NCI-H226 (cell line): ENCODE measurements at places on chromosomes 11 and 22.

DNA sequence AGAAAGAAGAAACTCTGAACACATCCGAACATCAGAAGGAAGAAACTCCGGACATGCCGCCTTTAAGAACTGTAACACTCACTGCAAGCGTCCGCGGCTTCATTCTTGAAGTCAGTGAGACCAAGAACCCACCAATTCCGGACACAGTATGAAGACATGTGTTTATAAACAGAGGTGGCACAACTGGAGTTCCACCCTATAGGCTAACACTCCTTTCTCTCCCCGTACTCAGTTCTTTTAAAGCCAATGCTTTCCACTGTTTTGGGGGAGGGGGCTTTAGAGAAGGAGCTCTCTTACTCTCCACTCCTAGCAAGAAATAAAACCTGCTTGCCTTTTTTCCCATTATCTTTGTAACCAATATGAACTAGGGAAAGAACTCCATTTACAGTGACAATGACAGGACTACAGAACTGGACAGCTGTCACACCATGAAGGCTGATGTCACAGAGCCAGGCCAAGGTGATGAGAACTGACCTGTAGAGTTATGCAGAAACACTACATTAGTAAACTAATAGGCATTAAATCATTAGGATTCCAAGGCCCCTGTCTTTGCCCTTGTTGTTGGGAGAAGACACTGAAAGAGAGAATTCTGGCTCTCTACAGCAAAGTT, 733 bp downstream of the TRIM5 start:
- DNase-seq, result no peak

GRCh38 chr11:130076778-130077481, 7.2 kb downstream of the APLP2 start:
- DNase-seq, result peak; percentile 31

DNA sequence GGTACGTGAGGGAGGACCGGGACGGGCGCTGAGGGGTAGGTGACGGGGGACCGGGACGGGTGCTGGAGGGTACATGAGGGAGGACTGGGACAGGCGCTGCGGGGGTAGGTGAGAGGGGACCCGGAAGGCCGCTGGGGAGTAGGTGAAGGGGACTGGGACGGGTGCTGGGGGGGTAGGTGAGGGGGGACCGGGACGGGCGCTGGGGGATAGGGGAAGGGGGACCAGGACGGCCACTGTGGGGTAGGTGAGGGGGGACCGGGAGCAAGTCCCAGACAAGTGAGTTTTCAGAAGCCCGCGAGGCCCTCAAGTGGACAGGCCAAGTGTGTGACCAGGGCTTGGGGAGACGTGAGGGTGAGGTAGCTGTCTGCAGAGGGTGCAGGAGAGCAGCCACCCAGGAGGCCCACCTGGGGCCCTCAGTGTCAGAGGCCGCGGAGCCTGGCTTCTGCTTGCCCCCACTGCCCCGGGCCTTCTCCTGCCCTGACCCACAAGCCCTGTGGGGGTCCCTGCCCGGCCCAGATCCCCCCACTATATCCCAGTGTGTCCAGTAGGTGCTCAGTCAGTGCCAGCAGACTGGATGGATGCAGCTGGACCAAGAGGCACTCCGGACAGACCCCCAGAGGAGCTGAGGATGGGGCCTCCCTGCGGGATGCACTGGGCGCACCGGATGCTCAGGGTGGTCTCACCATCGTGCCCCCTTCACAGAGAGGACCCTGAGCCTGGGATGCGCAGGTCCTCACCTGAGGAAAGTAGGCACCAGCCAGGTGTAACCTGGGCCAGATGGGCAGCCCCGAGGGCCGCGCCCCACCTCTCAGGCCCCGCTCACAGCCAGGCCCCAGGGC, 44.2 kb upstream of the TH start:
- DNase-seq, result no peak

DNA sequence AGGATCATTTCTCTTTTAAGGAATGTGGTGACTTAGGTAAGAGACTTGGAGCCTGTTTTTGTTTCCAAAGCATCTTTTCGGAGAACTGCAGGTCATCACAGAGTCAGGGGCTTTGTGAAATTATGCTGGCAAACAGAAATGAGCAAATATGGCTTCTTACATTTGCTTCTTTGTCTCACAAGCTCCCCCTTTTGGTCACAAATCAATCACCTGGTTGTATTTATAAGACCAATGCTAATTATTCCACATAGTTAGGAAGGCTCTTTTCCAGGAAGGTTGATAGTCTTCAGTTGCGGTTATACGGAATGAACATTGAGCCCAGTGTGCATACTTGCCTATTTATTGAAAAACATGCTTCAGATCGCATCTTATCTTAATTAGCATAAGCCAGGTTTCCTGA, 34.6 kb upstream of the CEP126 start:
- DNase-seq, result no peak

- DNase-seq, result no peak
Measured at GRCh38 chr11:121321614-121322243, 29.2 kb downstream of the SC5D start.

DNA sequence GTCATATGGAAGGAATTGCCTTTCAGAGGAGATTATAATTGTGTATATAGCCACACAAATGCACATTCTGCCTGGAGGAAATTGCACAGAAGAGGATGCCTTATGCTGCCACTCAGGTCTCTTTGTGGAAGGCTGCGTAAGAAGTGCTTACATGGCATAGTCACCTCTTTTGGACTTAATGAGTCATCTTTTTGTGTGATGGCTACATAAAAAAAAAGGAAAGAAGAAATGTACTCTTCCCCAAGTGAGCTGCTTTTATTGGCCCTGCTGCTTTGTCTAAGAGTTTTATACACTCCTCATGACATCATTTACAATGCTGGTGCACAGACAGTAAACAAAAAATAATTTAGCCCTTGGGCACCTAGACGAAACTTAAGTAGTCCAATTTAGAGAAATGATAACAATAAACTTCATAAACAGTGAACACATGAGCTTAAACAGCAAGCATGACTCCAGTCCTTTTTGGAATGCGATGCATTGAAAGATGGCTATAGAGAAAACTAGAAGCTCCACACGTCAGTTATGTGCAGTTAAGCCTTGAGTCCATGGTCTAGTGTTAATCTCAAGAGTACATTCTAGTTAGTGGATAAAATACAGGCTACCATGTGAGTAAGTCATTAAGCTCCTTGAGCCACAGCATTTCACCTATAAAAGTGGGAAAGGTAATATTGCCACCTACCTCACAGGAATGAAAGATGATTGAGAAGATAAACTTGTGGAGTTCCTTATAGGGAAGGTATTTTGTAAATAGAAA, 12.0 kb downstream of the CSTPP1 start:
- DNase-seq, result peak; percentile 11

GRCh38 chr11:111777094-111778046, 11.2 kb upstream of the PPP2R1B start:
- DNase-seq, result peak; percentile 29

DNA sequence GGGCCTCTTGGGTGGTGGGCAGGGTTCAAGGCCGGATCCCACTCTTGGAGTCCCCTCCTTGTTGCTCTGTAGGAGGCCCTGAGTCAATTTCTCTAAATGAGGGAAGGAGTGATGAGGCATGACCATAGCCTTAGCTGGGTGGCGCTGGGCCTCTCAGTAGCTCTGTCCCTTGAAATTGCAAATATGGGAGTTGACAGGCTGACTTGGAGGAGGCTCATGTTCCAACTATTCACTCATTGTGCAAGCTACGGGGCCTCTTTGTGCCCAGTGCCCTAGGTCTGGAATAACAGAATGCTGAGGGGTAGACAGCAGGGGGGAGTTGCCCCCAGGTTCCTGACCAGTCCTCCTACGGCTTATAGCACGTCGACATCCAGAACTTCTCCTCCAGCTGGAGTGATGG, 8.0 kb downstream of the SELENOM start:
- DNase-seq, result no peak

- no peak for DNase-seq
Measured at GRCh38 chr11:125675196-125675595, 5.5 kb downstream of the ACRV1 start.

DNA sequence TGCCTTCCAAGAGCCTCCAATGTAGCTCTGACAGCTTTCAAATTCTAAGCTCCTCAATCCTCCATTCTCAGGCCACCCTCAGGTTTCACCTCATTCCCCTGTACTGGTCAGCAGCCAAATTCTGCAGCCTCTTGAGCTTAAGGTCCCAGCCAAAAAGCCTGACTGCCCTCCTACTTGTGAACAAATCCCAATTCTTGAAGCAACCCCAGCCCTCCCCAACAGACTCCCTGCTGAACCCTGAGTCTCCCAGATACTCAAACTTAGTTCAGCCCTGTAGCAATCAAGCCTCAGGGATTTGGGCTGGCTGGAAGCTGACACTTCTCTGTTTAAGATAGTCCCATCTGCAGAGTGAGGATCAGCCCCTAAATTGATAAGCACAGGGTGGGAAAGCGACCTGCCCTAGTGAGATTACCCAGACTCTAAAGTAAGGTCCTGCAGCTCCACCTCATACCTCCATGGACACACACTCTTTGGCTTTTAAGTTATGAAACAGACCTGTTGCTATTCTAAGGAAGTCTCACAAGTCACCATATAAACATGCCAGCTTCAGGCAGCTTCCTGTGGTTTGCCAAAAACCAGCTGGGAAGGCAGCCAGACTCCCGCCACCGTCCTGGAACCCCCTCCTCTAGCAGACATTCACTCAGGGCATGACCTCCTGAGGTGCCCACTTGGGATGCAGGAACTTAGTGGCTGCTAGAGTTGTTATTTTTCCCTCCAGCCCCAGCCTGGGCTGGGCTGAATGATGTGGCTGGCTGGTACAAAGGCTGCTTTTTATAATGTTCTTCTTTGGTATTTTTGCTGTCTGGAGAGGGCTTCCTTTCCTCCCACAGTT, 82.5 kb upstream of the PICALM start:
- peak; percentile 57 for DNase-seq

DNA sequence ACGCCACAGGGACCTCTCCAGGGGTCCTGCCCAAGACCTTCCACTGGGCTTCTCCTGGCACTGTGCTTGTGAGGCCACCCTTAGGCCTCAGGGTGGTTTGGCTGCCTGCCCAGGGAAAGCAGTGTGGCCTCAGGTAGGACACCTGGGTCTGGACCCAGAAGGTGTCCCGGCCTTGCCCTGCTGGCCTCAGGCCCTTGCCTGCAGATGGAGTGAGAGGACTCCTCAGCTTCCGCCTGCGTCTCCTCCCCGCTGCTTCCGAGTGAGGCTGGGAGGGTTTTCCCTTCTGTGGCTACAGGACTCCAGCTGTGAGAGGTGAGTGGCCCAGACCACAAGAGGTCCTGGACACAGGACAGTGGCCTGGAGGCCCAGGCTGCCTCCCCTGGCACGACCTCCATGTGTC, 60.4 kb downstream of the WNT7B start:
- no peak for DNase-seq

DNA sequence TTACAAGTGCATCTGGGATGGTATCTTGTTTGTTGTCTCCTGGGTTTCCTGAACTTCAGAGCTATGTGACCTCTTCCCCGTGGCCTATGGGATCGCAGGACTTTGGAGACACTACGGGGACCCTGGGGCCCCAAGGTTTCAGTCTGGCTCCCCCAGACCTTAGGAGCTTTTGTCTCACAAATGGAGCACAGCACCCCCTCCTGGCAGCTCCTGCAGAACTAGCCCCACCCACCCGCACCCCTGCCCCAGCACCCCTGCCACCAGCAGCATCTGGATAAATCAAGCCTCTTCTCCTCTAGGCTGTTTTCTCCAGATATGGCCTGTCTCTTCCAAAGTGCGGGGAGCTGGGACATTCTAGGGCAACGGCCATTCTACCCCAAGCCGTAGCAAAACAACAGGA, 10.4 kb downstream of the RCOR2 start:
- no peak for DNase-seq

- DNase-seq, result peak; percentile 63
Measured at GRCh38 chr11:8717876-8718753, 35.5 kb downstream of the RPL27A start.

DNA sequence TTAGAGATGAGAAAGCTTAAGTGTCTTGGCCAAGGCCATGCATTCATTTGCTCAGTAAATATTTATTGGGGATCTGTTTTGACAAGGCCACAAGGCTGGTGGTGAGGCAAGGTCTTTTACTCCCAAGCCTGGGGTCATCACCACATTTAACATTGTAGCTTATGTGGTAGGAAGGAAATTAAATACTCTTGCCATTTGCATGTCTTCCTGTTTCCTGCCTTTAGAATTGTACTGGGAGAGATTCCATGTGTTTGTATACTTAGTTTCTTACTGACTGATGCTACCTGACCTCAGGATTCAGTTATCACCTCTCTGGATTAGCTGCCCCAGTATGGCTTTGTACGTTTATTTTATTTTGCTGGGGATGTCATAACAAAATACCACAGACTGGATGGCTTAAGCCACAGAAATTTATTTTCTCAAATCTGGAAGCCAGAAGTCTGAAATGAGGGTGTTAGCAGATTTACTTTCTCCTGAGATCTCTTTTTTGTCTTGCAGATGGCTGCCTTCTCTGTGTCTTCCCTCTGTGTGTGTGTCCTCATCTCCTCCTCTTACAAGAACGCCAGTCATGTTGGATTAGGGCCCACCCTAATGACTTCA, 44.8 kb downstream of the SPECC1L start:
- DNase-seq, result no peak

DNA sequence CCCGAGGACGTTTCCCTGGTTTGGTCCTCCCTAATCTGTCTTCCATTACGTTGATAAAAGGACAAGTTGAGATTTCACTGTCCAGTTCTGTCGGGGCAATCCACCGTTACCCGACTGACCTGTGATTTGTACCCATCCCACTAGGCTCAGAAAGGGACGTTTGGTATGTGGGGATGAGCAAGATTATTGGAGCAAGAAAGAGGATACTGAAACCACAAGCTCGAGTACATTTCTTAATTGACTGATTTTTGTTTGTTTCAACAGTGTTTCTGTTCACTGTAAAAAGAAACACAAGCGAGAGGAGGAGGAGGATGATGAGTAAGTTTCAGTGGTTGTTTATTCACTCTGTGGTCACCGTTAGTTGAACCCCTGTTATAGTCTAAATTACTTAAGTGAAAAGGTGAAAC, 969 bp downstream of the CCDC117 start:
- DNase-seq, result no peak

DNA sequence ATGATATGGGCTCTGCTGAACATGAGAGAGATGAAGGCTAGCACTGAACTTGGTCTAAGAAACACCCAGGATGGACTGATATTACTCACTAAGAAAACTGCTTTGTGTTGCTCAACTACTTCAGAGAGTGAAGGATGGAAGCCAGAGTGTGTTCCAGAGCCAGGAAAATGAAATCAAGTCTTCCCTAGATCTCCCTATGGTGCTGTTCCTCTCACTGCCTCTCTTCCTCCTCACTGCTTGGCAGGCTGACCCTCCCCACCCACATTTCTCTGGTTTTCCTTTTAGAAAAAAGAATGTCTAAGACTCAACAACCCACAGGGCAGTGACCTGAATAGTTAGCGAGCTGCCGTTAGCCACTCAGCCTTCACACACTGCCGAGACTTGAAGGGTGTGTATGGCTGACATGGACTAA, 65.6 kb downstream of the CCDC81 start:
- DNase-seq, result peak; percentile 51

GRCh38 chr11:19073454-19074415, 13.2 kb upstream of the MRGPRX2 start:
- no peak for DNase-seq

GRCh38 chr22:45908961-45909360, 68.0 kb downstream of the WNT7B start:
- no peak for DNase-seq

- DNase-seq, result peak; percentile 33
Measured at GRCh38 chr11:130514316-130514715, 65.9 kb downstream of the ADAMTS15 start.
